ENCODE measurements at places on chromosomes 3 and 15.

DNA sequence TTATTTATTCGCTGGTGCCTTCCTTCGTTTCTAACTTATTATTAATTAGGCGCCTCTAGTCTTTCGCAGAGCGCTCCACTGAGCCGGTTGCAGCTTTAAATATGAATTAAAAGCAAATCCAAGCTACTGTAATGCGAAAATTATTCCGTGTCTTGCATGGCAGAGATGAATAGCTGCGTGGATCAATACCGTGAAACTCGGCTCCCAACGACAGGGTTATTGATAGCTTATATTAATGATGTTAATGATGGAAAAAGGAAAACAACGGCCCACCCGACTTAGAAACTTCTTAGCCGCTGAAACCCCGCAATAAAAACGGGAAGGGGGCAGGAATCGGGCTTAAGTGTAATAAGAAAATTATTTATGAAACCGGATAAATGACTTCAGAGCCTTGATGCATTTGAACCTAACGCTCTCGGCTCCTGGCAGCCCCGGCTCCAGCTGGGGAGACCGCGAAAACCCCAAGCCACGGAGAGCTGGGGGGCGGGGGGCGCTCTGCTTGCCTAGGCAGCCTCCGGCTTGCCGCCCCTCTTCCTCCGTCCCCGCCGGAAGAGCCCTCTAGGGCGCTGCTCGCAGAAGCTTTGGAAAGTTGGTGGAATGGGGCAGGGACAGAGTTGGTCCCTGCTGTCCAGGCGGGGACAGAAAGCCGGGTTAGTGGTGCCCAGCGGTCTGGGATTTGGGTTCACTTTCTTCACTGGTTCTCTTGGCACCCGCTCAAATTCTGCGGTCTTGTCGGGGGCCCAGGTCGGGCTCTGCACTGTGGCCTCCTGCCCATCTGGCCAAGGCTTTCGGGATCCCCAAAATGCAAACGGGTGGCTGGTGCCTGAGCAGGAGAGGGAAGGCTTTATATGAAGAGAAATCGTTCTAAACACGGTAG is 7.7 kb upstream of the ONECUT1 start:
- DNase-seq: no peak

- DNase-seq: peak; percentile 26
Measured at GRCh38 chr3:184546252-184546651, 15.3 kb upstream of the EPHB3 start.

DNA sequence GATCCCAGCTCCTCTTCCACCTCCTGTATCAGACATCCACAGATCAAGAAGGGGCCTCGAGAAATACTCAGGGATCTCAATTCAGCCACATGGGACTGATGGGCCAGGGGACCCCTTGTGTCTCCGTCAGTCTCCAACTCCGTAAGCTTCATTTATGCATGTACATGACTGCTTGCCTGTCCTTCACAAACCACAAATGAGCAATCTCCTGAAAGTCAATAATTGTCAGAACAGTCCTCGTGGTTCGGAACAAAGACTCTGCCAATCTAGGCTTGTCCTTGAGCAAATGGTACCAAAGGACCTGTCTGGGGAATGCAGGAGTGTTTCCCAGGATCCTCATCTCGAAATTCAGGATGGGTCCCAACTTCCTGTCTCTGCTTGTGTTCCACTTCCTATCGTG is 20.8 kb downstream of the SLC12A8 start:
- DNase-seq: no peak

- no peak for DNase-seq
Measured at GRCh38 chr15:88803241-88803919, at the start of gene ACAN. Gene ACAN (plus strand): TSS chr15:88803436. CDS start chr15:88836207, 32,771 bp downstream.

DNA sequence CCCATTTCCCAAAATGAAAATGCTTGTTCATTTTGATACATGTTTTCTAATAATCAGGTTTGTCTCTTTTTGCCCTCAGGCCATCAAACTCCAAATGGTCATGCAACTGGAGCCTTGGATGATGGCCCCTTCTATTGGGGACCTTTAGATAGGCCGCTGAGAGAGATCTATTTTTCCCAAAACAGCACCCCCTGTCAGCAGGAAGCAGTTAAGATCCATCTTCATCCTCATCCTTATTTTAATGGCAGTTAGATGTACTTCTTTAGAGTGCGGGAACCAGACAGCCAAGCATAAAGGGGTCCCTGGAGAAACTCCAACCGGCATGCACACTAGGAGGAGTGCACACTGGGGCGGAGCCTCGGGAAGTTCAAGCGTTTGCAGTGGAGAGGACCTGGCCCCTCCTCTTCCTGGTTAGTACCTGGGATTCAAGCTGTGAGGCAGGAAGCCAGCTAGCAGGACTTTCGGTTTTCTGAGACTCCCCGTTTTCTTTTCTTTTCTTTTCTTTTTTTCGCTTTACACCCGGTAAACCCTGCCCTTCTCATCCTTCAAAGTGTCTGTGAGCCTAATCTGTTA is 31.9 kb upstream of the STRIT1 start:
- DNase-seq: no peak

DNA sequence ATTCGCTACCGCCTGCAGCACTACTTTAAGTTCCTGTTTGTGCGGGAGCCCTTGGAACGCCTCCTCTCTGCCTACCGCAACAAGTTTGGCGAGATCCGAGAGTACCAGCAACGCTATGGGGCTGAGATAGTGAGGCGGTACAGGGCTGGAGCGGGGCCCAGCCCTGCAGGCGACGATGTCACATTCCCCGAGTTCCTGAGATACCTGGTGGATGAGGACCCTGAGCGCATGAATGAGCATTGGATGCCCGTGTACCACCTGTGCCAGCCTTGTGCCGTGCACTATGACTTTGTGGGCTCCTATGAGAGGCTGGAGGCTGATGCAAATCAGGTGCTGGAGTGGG is 995 bp downstream of the CHST14 start:
- DNase-seq: no peak

DNA sequence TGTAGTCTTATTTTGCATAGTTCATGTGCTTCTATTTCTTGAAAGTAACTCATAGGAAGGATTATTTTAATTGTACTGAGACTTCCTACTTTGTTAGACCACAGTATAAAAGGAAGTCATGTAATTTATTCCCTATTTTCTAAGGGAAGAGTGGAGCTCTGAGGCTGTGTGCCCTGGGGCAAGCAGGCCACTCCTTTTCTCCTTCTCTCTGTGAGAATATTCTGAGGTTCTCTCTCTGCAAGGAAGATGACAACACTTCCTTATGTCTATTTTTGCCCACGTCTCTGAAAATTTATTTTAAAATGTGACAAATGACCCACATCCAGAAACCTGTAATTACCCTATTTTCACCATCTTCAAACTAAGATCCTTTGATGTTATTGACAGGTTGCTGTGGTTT is 11.0 kb downstream of the KCTD6 start:
- no peak for DNase-seq

GRCh38 chr3:164791263-164791662 is 287.0 kb downstream of the SI start:
- DNase-seq: no peak

DNA sequence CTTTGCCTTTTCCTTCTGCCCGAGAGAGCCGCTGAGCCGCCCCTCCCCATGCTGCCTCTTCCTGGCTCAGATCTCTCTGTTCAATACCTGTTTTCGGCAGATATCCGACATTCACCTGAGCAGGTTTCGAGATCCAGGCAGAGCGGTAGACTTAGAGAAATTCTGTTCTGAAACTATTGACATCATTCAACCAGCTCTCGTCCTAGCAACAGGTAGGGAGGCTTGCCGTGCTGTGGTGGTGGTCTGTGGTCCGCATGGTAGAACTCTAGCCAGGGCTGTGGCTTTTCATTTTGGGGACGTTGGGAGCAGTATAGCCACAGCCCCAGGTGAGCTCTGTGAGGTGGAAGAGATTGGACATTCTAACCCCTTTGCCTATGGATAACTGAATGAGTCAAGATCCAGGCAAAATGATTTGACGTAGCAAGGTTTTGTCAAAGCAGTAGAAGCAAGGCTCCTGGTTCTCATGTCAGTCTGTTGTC is 810 bp downstream of the TMEM62 start:
- DNase-seq: peak; percentile 36

GRCh38 chr3:45064512-45065372 is 38.6 kb downstream of the CLEC3B start:
- peak; percentile 62 for DNase-seq

GRCh38 chr3:191549357-191549756 is 88.4 kb downstream of the PYDC2 start:
- DNase-seq: no peak

DNA sequence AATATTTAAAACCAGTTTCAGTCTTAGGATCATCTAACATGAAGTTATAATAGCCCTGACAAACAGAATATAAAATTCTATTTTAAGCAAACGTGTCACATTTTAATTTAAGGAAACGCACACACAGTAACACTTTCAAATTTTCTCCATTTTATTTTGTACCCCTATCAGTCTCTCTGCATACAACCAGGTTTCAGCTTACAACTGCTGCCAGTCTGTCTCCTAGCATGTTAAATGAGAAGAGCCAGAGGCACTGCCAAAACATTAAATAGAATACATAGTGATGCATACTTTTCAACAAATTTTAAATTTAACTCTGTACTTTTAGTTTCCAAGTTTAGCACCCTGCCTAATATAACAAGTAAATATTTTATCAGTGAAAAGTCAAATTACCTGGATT is 60.8 kb downstream of the UACA start:
- no peak for DNase-seq

- no peak for DNase-seq
Measured at GRCh38 chr15:80059786-80060355, 395 bp downstream of the ZFAND6 start.

GRCh38 chr15:75749820-75750219 is 37.2 kb upstream of the CSPG4 start:
- DNase-seq: no peak

DNA sequence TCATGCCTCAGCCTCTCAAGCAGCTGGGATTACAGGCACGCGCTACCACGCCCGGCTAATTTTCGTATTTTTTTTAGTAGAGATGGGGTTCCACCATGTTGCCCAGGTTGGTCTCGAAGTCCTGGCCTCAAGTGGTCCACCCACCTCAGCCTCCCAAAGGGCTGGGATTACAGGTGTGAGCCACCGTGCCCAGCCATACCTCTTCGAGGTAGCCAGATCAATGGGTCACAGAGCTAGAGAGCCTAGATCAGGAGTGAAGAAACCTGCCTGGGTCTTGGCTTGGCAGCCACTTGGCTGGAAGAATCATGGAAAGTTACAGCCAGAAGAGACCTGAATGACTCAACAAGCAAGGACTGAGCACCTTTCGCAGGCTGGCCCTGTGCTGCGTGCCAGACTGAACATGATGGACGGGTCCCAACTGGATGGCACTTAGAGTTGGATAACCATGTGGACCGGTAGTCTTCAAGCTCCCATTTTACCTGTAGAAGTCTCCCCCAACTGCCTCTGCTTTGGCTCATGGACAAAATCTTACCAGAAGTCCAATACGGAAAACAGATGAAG is 29.7 kb downstream of the GNB5 start:
- no peak for DNase-seq

DNA sequence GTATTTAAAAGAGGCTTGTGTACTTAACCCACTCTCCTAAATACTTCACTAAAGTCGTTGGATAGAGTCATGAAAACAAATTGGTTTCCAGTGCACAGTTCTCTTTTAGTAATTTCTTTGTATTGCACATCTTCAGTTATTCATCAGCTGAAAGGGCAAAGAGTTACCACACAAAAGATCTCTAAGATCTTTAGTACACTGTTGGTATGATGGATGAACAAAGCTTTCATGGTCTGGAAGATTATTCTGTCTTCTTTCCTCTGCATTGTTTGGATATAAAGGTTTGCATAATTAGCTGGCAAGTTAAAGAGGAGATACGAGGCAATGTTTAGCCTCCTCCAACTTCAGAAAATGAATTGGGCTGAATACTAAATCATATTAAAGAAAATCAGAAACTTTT is 40.5 kb downstream of the BCHE start:
- DNase-seq: no peak

DNA sequence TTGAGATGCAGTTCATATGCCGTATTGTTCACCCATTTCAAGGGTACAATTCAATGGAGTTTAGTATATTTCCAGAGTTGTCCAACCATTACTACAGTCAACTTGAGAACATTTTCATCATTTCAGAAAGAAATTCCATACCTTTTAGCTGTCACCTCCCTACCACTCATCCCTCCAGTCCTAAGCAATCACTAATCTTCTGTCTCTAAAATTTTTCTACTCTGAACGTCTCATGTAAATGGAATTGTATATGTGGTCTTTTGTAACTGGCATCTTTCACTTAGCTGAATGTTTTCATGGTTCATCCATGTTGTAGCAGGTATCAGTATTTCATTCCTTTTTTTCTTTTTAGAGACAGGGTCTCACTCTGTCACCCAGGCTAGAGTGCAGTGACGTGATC is 51.1 kb downstream of the CMTM7 start:
- DNase-seq: no peak

DNA sequence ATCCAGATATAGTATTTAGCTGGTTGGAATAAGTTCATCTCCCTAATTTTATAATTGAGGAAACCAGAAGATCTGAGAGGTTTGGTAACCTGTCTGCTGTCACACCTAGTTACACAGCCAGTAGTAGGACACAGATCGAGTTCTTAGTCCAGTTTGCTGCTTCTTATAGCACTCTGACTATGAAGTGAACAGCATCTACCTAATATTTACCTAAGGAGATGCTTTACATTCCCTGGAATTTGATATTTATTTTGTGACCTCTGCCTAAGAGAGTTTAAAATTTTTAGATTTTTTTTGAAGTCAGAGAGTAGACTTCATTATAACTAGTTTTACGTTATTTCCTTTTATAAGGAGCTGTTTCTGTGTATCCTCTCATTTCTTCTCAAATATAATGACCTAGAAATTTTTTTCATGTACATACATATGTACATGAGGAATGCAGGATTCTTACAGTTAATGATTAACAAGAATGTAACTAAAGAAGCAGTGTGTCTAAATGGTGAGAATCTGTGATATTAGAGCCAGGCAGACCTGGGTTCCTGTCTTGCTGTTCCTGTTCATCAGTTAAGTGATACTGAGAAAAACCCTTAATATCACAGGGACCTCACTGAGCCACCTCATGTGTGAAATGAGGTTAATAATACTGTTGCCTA is 4.3 kb downstream of the ARHGEF26 start:
- no peak for DNase-seq

DNA sequence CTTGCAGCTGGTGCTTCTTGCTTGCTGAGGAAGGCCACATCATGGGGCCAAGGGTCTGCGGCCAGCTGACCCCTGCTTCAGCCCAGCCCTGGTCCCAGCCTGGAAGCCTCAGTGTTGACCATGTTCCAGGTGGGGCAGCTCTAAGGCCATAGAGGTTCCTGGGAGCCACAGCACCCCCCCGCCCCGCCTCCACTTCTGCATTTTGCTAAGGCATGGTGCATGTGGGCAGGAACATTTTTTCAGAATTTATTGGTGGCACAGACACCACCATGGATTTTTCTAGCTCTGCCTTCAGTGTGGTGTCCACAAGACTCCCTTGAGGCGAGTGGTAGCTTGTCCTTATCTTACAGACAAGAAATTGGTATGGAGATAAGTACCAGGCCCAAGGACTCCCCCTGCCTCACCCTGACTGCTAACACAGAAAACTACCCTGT is 1.9 kb upstream of the CHST14 start:
- no peak for DNase-seq

All from CD4-positive, alpha-beta T cell treated with Interferon alpha-2 for 1 hour (primary cell).